NCI-H446 treated with DMSO at 0.1 percent for 48 hours (cell line): ENCODE measurements at places on chromosomes 4 and X.

GRCh38 chr4:24594887-24595286 lies 10.5 kb upstream of the DHX15 start:
- DNase-seq: no peak

GRCh38 chr4:99800332-99801004 lies 16.2 kb upstream of the DAPP1 start:
- no peak for DNase-seq

GRCh38 chrX:100296183-100296753 lies 113.8 kb downstream of the PCDH19 start:
- DNase-seq: no peak

DNA sequence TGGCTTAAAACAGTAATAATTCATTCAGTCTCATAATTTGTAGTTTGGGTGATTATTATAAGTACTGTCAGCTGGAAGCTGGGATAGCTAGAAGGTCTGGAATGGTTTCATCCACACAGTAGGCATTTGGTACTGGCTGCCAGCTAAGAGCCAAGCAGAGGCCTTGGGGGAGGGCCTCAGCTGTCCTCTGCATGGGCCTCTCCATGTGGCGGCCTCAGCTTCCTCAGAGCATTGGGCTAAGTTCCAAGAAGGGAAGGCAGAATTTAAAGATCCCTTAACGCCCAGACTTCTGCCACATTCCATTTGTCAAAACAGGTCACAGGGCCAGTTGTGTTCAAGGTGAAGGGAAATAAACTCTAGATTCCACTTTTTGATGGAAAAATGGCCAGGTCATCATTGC lies 93.3 kb downstream of the NEUROG2 start:
- DNase-seq: peak; percentile 11

- no peak for DNase-seq
These were observed 376 bp upstream of the C4orf36 start for GRCh38 chr4:86892636-86892960.

- no peak for DNase-seq
These were observed 73.4 kb upstream of the HGFAC start for GRCh38 chr4:3368334-3368733.
